Neural progenitor cell (in vitro differentiated cells): ENCODE measurements at places on chromosomes 4 and X.

DNA sequence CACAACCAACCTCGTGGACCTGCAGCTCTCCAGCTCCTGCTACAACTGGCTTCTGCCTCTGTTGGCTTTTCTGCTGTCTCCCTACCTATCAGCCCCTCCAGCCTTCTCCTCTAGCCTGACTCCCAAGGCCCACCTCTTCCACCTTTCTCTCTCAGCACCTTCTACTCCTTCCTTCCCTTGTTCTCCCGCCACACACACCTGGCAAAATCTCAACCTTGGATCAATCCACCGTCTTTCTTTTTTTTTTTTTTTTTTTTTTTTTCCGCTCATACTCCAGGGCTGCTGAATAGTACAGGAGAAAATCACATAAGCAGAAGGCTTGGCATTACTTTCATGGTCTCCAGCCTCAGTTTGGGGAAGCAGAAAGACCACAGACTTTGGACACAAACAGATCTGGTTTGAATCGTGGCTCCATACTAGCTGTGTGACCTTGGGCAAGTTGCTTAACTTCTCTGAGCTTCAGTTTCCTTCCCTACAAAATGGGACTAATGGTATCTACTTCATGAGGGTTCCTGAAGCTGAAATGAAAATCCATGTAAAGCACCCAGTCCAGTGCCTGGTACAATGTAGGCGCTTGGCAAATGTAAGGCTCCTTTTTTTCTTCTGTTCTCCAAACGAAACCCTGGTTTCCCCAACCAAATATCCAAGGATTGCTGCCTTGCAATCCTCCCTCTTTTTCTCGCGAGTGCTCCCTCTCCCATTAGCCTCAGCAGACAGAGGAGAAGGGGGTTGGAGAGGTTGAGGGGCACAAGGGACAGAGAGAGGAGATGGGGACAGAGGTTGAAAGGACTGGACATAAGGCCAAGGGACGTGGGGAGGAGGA is 1.7 kb downstream of the FGD1 start:
- no peak for DNase-seq

GRCh38 chr4:78691971-78692821 is 84.0 kb upstream of the BMP2K start:
- no peak for DNase-seq

- DNase-seq: no peak
Measured at GRCh38 chr4:159103384-159103990, 608 bp downstream of the RAPGEF2 start.

DNA sequence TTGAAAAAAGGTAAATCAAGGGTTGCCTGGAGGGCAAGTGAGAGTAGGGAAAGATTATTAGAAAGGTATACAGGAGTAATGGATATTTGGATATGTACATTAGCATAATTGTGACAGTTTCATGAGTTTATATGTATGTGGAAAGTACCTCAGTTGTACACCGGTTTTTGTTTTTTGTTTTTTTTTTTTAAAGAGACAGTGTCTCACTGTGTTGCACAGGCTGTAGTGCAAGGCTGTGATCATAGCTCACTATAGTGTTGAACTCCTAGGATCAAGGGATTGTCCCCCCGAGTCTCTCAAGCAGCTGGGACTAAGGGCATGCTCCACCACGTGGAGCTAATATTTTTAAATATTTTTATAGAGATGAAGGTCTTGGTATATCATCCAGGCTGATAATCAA is 15.3 kb upstream of the HPGD start:
- DNase-seq: no peak

DNA sequence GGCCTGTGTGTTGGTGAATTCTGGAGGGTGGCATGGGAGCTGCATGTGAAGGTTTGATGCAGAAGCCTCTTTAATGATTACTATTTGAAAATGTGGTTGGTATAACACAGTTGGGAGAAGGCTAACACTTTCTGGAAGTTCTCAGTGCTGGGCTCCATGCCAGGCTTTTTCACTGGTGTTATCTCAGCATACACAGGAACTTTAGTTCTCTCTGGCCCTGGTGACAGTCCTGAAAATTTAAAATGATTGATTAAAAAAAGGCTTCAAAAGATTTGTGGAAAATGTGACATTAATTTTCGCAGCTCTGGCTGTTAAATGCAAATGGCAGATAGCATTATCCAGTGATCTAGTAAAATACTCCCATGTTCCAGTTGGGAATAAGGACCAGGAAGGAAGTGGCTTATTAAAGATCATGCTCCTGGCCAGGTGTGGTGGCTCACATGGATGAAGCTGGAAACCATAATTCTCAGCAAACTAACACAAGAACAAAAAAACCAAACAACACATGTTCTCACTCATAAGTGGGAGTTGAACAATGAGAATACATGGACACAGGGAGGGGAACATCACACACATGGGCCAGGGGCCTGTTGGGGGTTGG is 36.6 kb downstream of the DIPK2B start:
- DNase-seq: no peak
